CD4-positive, alpha-beta T cell treated with Interleukin-2 at 100 ng/mL for 4 hours (primary cell): ENCODE measurements at places on chromosomes 2 and 18.

- no peak for DNase-seq
Observed at GRCh38 chr2:46878886-46879285, 36.7 kb downstream of the MCFD2 start.

GRCh38 chr2:64274399-64275173 lies 130.4 kb upstream of the PELI1 start:
- no peak for DNase-seq

DNA sequence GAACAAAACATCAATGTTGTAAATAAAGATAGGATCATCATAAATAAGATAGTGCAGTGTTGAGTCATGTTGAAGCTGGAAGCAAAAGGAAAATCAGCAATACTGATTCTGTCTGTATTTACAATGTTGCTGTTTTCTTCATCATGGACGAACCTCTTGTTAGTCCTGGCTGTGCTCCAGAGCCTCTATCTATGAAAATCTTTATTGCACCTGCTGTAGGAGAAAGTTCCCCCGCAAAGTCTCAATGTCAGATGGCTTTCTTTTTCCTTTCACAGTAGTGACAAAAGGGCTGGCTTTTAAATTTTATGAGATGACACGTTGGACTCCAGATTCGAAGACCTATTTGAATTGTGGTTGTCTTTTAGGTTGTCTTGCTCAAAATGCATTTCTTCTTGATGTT lies 98.5 kb upstream of the LRRTM1 start:
- DNase-seq = no peak

- DNase-seq = no peak
Observed at GRCh38 chr18:58766164-58766563, 94.9 kb downstream of the MALT1 start.
